Stimulated activated CD8-positive, alpha-beta memory T cell treated with anti-CD3 and anti-CD28 coated beads, Interleukin-2, amount 100 ng/mL, for 48 hours (primary cell): ENCODE measurements at places on chromosomes 1 and 21.

GRCh38 chr21:42279341-42279871 lies 35.8 kb downstream of the TFF3 start:
- no peak for DNase-seq

DNA sequence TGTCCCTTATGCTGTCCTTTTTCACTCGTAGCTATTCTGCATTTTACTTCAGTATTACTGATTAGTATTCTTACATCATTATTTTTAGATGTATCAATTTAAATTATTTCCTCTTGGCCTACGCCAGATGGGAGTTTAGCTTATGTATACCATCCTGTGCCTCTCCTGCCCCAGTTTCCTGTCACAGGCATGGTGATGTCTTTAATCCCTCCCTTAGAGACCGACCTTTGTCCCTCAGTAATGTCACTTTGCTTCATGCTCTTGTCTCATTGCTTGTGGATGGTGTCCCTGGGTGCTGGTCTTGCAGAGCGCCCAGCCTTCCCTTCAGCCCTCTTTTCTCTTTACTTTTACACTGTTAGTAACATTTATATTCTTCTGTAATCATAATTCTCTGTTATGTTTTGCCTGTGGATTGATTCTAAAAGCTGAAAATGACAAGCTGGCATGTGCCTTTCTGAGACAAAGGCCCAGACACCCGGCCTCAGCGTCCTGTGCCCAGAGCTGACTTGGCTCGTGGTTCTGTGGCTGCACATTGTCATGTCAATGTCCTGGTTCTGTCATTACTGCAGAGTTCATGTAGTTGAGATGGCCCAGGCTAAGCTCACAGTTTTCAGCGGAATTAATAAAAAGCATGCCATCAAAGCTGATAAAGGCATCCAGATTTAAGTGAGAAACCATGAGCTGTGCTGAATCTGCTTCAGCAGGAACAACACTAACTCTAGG lies 100.7 kb downstream of the MTR start:
- no peak for DNase-seq

GRCh38 chr1:222054416-222054815 lies 312.5 kb upstream of the DUSP10 start:
- no peak for DNase-seq

DNA sequence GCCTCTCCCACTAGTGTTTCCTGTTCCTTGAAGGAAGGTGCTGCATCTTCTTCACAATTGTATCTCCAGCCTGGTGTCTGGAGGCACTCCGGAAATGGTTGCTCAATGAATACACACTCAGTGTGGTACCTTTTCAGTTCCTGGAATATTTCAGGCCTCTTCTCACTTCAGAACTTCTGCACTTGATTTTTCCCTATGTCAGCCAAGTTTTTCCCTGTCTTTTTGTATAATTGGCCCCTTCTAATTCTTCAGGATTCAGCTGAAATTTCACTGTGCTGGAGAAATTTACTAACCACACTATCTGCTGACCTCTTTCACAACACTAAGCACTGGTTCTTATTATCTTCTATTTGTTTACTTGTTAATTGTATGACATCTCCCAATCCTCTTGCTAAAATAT lies 61.2 kb upstream of the MAP10 start:
- no peak for DNase-seq

DNA sequence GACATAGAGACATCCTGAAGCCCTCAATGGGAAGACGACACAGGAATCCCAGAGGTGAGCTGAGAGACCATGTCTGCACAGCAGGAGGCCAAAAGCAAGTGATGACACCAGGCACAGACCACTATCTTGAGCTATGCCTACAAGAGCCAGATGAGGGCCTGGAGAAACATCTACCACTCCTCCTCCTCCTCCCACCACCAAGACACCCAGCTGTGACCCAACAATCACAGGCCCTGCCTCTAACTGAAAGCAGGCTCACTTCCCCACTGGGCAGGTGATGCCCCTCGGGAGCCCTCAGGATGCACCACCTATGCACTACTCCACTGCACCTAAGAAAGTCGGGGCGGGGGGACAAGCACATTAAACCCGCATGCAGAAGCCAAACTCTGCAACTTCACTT lies 16.5 kb downstream of the TADA1 start:
- no peak for DNase-seq
